ENCODE measurements at places on chromosomes 5 and 9.

- peak; percentile 5 for DNase-seq
Observed at GRCh38 chr9:95874989-95875304, 544 bp upstream of the ERCC6L2 start.

DNA sequence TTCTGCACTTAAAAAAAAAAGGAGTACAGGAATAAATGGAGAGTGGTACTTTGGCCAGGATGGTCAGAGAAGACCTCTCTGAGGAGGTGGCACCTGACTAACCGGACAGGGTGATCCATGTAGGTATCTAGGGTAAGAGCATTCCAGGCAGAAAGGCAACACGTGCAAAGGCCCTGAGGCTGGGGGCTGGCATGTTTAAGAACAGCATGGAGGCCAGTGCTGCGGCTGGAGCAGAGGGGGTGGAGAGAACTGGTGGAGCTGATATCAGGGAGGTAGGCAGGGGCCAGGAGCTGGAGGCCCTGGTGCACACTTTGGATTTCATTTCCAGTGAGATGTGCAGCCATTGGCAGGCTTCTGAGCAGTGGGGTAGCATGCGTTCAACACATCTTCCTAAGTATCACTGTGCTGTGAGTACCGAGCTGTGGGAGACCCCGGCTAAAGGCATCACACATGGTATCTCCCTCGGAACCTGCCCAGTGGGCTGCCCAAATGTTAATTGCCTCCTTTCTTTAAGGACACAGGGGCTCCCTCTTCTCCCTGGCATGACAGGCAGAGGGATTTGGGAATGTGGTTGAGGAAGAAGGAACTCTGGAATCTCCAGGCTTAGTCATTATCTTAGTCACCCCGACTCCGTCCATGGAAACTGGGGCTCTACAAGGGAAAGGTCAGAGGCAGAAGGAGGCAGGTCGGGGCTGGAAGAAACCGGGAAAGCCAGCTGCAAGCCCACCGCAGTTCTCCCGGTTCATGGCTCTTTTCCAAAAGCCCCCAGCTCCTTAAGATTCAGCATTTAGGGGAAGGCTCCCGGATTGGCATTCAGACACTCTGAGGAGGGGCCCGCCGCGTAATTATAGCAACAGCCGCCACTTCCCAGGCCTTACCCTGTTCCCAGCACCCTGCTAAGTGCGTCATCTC lies 18.6 kb downstream of the SLC6A7 start:
- DNase-seq, result no peak

GRCh38 chr9:131273856-131274673 lies 2.2 kb downstream of the FAM78A start:
- no peak for DNase-seq

DNA sequence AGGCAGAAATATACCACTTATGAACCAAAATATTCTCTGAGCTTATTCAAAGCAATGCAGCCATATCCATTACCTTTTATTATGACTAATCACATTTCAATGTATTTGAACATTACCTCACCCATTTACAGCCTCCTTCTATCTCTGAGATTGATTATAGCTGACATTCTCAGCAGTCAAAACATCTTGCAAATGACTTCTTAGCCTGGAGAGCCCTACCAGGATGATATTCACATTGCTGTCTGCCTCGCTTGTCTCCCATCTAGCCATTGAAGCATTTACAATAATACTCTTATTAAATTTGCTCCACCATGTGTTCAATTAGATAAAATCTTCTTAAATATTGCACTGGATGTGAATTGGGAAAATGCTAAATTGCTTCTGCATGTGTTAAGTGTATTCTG lies 1879.9 kb upstream of the ACO1 start:
- DNase-seq, result no peak

DNA sequence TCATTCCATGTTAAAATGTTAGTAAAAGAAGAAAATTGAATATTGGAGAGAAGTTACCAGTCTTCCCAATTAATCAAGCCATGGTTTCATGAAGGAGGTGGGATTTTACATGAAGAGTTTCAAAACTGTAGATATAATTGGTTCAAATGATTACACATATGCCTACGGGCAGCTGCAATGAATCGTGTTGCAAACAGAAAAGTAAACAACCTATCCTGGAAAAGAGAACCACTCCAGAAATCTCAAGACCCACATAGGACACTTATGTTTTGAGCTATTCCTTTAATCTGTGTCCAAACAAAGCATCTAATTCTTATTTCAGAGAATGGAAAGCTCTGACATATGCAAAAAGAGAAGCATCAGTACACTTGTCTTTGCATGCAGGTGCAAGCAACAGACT lies 340.2 kb downstream of the NDUFS4 start:
- no peak for DNase-seq

- DNase-seq, result no peak
Observed at GRCh38 chr9:3804103-3804502, 278.3 kb upstream of the RFX3 start.

- no peak for DNase-seq
Observed at GRCh38 chr9:34777666-34778065, 67.7 kb upstream of the CCL21 start.

DNA sequence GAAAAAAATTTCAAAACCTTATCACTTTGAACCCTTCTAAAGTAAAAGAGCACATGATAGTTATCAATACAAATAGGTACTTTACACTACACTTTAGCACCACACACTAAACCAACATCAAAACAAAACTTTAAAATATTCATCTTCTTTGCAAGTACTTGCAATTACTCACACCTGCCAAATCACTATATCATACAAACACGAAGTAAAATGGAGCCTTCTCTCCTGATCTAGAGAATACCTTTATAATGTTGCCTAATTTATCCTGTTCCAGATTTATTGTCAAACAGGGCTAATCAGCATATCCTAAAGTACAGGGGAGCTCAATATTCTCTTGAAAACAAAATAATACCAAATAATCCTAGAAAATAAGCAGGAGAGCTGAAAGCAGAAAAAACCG lies 3.0 kb downstream of the RNF145 start:
- no peak for DNase-seq

DNA sequence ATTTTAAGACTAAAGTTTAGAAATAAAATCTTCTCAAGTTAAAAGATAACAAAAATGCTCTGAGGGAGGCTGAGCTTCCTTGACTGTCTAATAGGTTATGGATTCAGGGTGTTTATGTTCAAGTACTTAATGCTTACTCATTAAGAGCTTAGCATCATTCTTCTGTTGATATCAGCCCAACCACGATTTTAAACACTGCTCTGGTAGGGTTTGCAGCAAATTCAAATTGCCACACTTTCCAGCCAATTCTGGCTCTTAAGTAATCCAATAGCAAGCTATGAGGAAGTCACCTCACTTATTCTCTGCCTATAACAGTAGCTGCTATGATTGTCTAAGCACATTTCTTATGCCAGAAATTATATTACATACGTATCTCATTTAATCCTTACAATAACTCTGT lies 191.0 kb upstream of the KIF2A start:
- no peak for DNase-seq

GRCh38 chr5:43065948-43066798 lies 26.1 kb upstream of the ANXA2R start:
- peak; percentile 62 for DNase-seq

DNA sequence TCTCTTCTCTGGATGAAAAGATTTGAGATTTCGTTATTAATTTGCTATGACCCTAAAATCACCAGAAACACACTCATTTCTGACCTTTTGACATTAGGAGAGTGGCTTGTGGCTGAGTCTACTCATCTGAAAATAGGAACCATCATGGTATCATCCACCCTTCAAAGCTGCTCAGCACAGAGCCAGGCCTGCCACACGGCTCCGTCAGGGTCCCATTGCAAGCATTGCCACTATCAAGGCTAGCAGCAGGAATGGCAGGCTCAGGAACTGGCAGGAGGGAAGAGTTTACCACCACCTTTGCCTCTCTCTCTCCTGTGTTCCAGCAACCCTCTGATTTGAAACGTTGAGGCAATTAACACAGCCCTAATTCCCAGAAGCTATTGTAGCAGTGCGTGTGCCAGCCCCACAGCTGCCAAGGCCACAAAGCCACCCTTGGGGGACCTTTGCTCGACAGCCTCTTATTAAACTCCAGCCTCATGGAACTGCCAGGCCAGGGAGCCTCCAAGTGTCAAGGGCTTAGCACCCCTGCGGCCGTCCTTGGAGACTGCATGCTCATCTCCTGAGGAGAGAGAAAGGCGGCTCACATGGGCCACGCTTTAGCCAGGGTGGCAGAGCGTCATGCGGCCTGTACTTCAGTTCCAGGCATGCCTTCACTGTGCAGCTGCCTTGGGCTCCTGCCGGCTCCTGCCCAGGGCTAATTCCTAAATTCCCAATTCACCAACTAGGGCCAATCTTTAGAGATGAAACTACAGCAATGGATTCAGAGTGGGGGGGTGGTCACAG lies 145.9 kb downstream of the ROR2 start:
- DNase-seq, result no peak

DNA sequence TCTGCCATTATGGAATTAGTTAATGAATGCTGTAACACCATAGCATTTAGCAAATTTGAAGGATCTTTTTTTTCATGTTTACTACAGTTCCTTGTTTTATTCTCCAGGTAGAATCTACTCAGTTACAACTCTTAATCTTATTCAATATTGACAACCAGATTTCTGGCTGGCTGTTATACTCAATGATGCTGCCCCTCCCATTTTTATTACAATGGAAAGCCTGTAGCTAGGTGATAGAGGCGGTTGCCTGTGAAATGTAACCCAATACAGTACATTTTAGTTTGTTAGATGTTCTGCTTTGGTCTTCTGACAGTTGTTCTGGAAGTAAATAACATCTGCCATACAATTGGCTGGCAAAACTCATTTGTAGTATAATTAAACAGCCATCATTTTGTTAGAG lies 294.2 kb downstream of the DMRTA1 start:
- DNase-seq, result no peak

- DNase-seq, result no peak
Observed at GRCh38 chr9:135978642-135979546, 17.7 kb upstream of the UBAC1 start.

- DNase-seq, result no peak
Observed at GRCh38 chr5:157469687-157470086, 9.7 kb downstream of the NIPAL4 start.

DNA sequence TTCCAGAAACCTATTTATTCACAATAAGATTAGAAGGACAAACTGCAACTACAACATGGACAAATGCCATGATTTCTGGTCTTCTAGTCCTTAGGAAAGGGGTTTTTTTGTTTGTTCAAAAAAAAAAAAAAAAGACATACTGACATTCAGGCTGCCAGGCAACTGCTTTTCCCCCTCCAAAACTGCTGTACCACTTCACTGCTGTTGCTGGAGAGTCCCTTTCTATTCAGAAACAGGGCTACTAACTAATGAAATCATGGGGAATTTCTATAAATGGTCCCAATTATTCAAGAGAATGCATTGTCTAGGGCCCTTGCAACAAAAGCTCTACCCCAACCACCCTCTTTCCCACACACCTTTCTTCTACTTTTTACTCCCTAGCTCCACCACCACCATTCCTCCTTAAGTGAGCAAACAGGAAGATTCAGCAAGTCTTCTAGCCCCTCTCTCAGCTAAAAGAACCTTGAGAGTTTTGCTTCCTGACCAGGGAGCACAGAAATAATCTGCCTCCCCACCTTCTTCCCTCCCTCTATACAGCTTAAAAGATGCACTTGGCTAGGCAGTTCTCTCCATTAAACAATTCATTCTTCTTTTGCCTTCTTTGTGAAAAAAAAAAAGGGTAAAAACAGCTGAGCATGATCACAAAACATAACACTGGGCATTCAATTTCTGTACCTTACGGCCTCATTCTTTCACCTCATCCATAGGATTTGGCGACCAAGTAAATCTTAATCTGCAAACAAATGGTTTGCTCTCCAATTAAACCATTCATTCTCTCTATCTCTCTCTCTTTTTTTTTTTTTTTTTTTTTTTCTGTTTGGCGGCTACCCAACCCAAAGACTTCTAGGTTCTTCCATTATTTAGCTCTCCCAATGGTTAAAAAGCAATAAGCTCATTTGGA lies 13.8 kb downstream of the ZNF608 start:
- DNase-seq, result no peak

- no peak for DNase-seq
Observed at GRCh38 chr9:77949751-77950436, 81.7 kb downstream of the GNAQ start.

- no peak for DNase-seq
Observed at GRCh38 chr5:2892466-2893000, 141.1 kb upstream of the IRX2 start.

DNA sequence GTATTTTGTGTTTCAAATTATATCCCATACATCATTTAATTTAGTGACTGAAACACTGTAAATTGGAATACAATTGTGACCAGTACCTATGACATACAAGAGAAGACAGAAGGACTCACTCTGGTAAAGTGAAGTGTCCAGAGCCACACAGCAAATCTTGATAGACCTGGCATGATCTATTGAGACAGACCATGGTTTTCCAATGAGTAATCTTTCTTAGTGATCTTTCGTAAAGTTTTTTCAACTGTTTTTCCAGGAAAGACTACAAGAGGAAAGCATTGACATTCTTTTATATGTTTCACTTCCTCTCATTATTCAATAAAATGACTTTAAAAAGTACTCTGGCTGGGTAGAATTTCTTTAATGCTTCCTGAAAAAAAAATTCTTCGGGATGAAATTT lies 43.3 kb upstream of the ALDH1A1 start:
- no peak for DNase-seq
